ENCODE measurements at places on chromosomes 6 and 20.

DNA sequence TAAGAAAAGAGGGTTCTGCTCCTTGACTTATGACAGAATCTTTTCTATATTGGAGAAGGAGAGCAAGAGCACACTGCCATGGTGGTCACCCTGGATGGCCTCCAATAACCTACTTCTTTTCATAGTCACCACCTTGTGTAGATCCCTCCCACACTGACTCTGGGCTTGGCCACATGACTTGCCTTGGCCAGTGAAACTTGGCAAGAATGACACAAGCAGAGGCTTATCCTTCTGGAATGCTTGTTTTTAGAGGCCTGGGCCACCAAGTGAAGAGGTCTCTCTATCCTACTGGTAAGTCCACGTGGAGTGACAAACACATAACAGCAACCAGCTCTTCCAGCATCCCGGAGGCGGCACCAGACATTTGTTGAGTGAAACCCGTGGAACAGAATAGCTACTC, 349.4 kb upstream of the JARID2 start:
- H3K27ac ChIP-seq = no peak overlapping the region
- no peaks in the 10 kb centered on the region for H3K27me3 ChIP-seq
- H3K4me1 ChIP-seq = no peaks in the 10 kb centered on the region
- DNase-seq = peak; percentile 32
- no peaks in the 10 kb centered on the region for H3K36me3 ChIP-seq
- no peak overlapping the region for H3K4me3 ChIP-seq

DNA sequence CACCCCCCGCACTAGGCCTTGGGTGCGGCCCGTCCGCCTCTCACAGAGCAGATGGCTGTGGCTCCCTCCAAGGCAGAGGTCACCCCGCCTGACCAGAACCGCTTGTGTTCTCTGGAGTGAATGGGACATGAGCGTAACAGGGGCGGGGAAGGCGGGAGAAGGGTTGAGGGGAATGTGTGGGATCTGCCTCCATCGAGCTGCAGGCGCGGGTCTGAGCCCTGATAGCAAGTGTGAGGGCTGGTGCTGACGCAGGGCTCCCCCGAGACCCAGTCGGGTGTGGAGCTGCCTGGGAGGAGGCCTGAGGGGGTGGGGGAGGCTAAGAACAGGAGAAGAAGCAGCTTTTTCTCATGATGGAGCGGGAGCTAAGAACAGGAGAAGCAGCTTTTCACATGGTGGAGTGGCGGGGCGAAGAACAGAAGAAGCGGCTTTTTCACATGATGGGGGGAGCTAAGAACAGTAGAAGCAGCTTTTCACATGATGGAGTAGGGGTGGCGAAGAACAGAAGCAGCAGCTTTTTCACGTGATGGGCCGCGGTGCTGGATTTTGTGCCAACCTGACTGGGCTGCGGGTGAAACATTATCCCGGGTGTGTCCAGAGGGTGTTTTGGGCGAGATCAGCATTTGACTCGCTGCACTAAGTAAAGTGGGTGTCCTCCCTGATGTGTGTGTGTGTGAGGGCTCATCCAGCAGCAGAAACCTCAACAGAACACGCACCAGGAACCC, 169.3 kb downstream of the TTLL2 start:
- no peaks in the 10 kb centered on the region for H3K4me1 ChIP-seq
- no peak for DNase-seq
- H3K4me3 ChIP-seq = no peak overlapping the region
- H3K27ac ChIP-seq = no peak overlapping the region

- H3K27me3 ChIP-seq = no peaks in the 10 kb centered on the region
- no peaks in the 10 kb centered on the region for H3K4me1 ChIP-seq
- peak; percentile 48 for DNase-seq
- peak overlapping the region; percentile 36 for H3K4me3 ChIP-seq
Measured at GRCh38 chr6:131250122-131250521, 114.9 kb downstream of the AKAP7 start.

GRCh38 chr6:138203315-138203714, 15.0 kb downstream of the PBOV1 start:
- no peak for DNase-seq
- no peak overlapping the region for H3K4me3 ChIP-seq
- no peaks in the 10 kb centered on the region for H3K27me3 ChIP-seq
- H3K36me3 ChIP-seq = no peaks in the 10 kb centered on the region
- no peaks in the 10 kb centered on the region for H3K4me1 ChIP-seq

DNA sequence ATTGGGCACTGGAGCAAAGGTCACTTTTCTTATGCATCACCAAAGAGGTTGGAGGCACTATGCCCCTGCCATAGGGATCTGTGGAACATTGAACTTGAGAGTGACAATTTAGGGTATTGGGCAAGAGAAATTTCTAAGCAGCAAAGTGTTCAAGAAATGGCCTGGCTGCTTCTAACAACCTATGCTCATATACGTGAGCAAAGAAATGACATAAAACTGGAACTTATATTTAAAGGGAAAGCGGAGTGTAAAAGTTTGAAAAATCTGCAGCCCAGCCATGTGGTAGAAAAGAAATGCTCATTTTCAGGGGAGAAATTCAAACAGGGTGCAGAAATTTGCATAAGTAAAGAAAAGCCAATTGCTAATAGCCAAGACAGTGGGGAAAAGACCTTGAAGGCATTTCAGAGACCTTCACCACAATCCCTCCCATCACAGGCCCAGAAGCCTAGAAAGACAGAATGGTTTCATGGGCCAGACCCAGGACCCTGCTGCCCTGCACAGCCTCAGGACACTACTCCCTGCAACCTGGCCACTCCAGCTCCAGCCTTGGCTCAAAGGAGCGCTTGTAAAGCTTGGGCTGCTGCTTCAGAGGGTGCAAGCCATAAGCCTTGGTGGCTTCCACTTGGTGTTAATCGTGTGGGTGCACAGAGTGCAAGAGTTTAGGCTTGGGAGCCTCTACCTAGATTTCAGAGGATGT, 24.4 kb downstream of the NCR2 start:
- H3K4me3 ChIP-seq = no peak overlapping the region
- no peaks in the 10 kb centered on the region for H3K36me3 ChIP-seq
- peaks cover 3% of the 10 kb centered on the region for H3K27me3 ChIP-seq
- no peak for DNase-seq

- DNase-seq = no peak
- no peak overlapping the region for H3K27ac ChIP-seq
- H3K27me3 ChIP-seq = no peaks in the 10 kb centered on the region
- H3K36me3 ChIP-seq = 0 out of 2 replicates have a peak, but pooled peaks cover 1% of the 10 kb centered on the region
Measured at GRCh38 chr6:159974932-159975331, 6.0 kb downstream of the IGF2R start.

GRCh38 chr20:41734506-41734945, 116.3 kb upstream of the CHD6 start:
- DNase-seq = peak; percentile 22
- no peak overlapping the region for H3K4me3 ChIP-seq

GRCh38 chr20:10332656-10333415, 101.2 kb downstream of the MKKS start:
- H3K36me3 ChIP-seq = no peaks in the 10 kb centered on the region
- DNase-seq = peak; percentile 31
- no peaks in the 10 kb centered on the region for H3K27me3 ChIP-seq
- H3K27ac ChIP-seq = no peak overlapping the region
- no peak overlapping the region for H3K4me3 ChIP-seq

DNA sequence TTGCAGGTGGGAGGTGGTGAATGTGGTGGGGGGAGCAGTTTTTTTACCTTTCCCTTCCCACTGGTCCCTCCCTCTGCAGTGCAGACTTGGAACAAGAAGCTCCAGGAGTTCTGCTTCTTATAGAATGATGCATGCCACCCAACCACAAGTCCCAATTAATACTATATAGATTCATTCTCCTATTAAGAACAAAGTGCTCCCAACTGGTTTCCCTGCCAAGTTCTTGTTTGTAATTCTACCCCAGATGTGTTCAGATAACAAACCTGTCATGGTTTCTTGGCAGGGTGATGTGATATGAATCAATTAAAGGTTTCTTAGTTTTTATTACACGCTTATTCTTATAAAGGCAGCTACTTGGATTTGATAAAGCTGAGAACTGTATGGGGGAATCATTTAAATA, 23.9 kb downstream of the HDDC2 start:
- DNase-seq = no peak
- no peaks in the 10 kb centered on the region for H3K27me3 ChIP-seq
- H3K4me1 ChIP-seq = no peaks in the 10 kb centered on the region
- H3K4me3 ChIP-seq = no peak overlapping the region

GRCh38 chr6:32444433-32444832, 4.7 kb downstream of the HLA-DRA start:
- H3K4me1 ChIP-seq = no peaks in the 10 kb centered on the region
- H3K27me3 ChIP-seq = no peaks in the 10 kb centered on the region
- no peaks in the 10 kb centered on the region for H3K36me3 ChIP-seq
- H3K27ac ChIP-seq = no peak overlapping the region
- H3K4me3 ChIP-seq = no peak overlapping the region

- DNase-seq = peak; percentile 87
- no peak overlapping the region for H3K27ac ChIP-seq
- peaks cover 4% of the 10 kb centered on the region for H3K27me3 ChIP-seq
- H3K36me3 ChIP-seq = no peaks in the 10 kb centered on the region
- no peak overlapping the region for H3K4me3 ChIP-seq
- peaks cover 8% of the 10 kb centered on the region for H3K4me1 ChIP-seq
Measured at GRCh38 chr20:17541996-17542395, 10.8 kb upstream of the BFSP1 start.

DNA sequence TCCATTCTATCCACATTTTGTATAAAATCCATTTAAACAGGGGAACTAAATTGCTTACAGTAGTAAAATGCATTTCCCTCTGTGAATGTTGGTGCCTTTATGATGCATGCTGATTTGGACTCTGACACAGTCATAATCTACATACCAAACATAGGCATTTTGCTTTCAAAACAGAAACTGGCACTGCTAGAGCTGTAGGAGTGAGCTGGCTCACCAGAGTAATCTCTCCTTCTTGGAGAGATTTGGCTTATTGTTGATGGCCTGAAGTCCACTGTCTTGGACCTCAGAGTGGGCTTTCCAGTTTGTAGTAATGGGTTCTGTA, 363.2 kb upstream of the FLRT3 start:
- no peak for DNase-seq
- H3K4me1 ChIP-seq = no peaks in the 10 kb centered on the region
- H3K27me3 ChIP-seq = no peaks in the 10 kb centered on the region

DNA sequence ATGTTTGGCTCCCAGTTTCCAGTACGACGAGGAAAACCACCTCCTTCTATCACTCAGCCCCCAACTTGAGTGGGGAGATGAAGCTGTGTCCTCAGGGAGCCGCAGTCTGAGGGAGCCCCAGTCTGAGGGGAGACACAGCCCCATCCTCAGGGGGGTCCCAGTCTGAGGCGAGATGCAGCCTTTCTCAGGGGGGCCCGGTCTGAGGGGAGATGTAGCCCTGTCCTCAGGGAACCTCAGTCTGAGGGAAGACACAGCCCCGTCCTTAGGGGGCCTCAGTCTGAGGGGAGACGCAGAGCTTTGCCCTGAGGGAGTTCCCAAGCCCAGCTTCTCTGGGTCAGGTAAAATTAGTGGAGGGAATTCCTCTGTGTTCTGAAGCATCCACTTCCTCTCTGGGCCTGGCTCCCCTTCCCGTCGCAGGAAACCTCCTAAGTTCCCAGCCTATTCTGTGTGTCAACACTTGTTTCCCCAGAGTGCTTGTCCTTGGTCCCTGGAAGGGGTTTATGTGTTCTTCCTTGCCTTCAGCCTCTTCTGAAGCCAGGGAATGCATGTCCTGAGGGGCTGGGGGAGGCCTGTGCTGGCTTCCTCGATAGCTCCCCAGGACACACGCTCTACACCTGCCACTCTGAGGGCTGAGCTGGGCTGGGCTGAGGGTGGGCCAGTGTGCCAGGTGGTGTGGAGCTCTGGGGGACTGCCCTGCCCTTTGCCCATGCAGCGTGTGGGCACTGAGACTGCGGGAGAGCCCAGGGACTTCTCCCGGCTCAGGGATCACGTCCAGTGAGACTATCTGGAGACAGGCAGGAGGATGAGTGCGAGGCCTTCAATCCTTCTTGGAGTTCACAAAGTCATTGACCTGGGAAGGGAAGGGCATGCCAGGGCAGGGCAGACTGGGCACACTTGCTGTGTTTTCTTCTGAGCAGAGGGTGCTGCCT, 55.4 kb downstream of the VEGFA start:
- H3K4me3 ChIP-seq = no peak overlapping the region
- no peaks in the 10 kb centered on the region for H3K36me3 ChIP-seq
- H3K27me3 ChIP-seq = peaks cover 49% of the 10 kb centered on the region
- no peak overlapping the region for H3K27ac ChIP-seq

GRCh38 chr6:33455051-33455450, 675 bp downstream of the ZBTB9 start:
- peaks cover 10% of the 10 kb centered on the region for H3K36me3 ChIP-seq
- H3K27ac ChIP-seq = no peak overlapping the region
- DNase-seq = no peak
- peak overlapping the region; percentile 73 for H3K4me3 ChIP-seq

- DNase-seq = no peak
- H3K27ac ChIP-seq = no peak overlapping the region
- peaks cover 9% of the 10 kb centered on the region for H3K4me1 ChIP-seq
- no peaks in the 10 kb centered on the region for H3K36me3 ChIP-seq
- H3K4me3 ChIP-seq = no peak overlapping the region
Measured at GRCh38 chr20:63314015-63314471, 21.1 kb downstream of the COL20A1 start.

DNA sequence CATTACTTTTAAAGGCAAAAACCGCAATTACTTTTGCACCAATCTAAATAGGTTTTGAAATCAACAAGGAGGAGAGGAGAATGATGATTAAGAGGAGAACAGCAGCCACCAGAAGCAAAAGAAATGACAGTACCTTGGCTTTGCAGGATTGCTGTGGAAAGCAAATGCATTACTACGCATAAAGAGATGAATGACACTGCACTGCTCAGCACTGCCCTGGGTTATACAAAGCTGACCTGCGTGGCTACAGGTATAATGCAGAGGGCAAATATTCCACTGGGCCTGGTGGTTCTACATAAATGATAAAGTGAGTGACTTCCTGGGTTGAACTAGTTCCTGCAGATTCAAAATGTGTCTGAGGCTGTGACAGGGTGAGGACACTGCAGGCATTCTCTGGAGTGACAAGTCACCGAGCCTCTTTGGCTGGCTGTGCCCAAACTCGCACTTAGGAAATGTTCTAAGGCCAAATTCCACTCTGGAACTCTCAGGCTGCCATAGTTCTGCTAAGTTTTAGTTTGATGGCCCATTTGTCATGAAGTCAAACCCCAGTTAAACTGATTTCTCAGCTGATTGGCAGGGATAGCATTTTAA, 78.6 kb downstream of the INSM1 start:
- DNase-seq = no peak
- H3K4me1 ChIP-seq = no peaks in the 10 kb centered on the region
- H3K36me3 ChIP-seq = no peaks in the 10 kb centered on the region
- H3K27me3 ChIP-seq = no peaks in the 10 kb centered on the region
- H3K27ac ChIP-seq = no peak overlapping the region

GRCh38 chr6:55560290-55560885, 18.6 kb downstream of the HMGCLL1 start:
- no peaks in the 10 kb centered on the region for H3K4me1 ChIP-seq
- no peak overlapping the region for H3K27ac ChIP-seq
- H3K36me3 ChIP-seq = no peaks in the 10 kb centered on the region
- H3K27me3 ChIP-seq = peaks cover 5% of the 10 kb centered on the region

- no peaks in the 10 kb centered on the region for H3K36me3 ChIP-seq
- no peak overlapping the region for H3K27ac ChIP-seq
- no peak overlapping the region for H3K4me3 ChIP-seq
- DNase-seq = no peak
Measured at GRCh38 chr6:169895926-169896761, 144.7 kb downstream of the ERMARD start.

GRCh38 chr6:23511817-23512216, 614.2 kb upstream of the NRSN1 start:
- no peaks in the 10 kb centered on the region for H3K27me3 ChIP-seq
- no peak overlapping the region for H3K4me3 ChIP-seq
- H3K4me1 ChIP-seq = no peaks in the 10 kb centered on the region
- H3K27ac ChIP-seq = no peak overlapping the region

- H3K4me1 ChIP-seq = no peaks in the 10 kb centered on the region
- H3K27ac ChIP-seq = no peak overlapping the region
- H3K36me3 ChIP-seq = no peaks in the 10 kb centered on the region
- H3K4me3 ChIP-seq = no peak overlapping the region
Measured at GRCh38 chr6:55953335-55953734, 77.9 kb upstream of the BMP5 start.

Measured in IMR-90 (cell line).